ENCODE measurements at places on chromosomes 2 and 18. TPM values are rescaled to one million over a fixed set of nuclear protein-coding genes. Genes with fewer than 3 reads are reported as not detected.

B4GALT6 gene
- total RNA-seq = 5.2 TPM

ANXA4 gene
- total RNA-seq = 271 TPM

LAMA3 gene
- total RNA-seq = 98.0 TPM

CDH7 gene
- total RNA-seq = not detected

TFPI gene
- total RNA-seq = 19.2 TPM

MAPRE3 gene
- 27.9 TPM for total RNA-seq

MARCO gene
- 2.7 TPM for total RNA-seq

NEB gene
- total RNA-seq = 0.20 TPM

CD28 gene
- total RNA-seq = 1.7 TPM

MLPH gene
- 117 TPM for total RNA-seq

VSNL1 gene
- total RNA-seq = 3.6 TPM

TMEM178A gene
- total RNA-seq = 2.0 TPM

SH3RF3 gene
- total RNA-seq = 2.7 TPM

SPATS2L gene
- total RNA-seq = 157 TPM

HJURP gene
- 6.3 TPM for total RNA-seq

GPR75 gene
- total RNA-seq = 1.2 TPM

ALPG gene
- total RNA-seq = 1.8 TPM

KCNJ3 gene
- 0.73 TPM for total RNA-seq

ARHGEF4 gene
- total RNA-seq = 3.0 TPM

DYNAP gene
- not detected for total RNA-seq

MROH2A gene
- not detected for total RNA-seq

ALKAL2 gene
- 2.7 TPM for total RNA-seq

CYRIA gene
- total RNA-seq = 6.4 TPM
